ENCODE measurements at places on chromosomes 4 and X.
A peak's percentile ranks its signal among the peaks of the same experiment; 100 is the strongest.

GRCh38 chrX:18041656-18042055 lies 179.0 kb downstream of the BEND2 start:
- H3K27ac ChIP-seq, result no peak overlapping the region
- H3K27me3 ChIP-seq, result no peaks in the 10 kb centered on the region
- H3K4me1 ChIP-seq, result no peaks in the 10 kb centered on the region
- no peak for DNase-seq
- H3K36me3 ChIP-seq, result no peaks in the 10 kb centered on the region

DNA sequence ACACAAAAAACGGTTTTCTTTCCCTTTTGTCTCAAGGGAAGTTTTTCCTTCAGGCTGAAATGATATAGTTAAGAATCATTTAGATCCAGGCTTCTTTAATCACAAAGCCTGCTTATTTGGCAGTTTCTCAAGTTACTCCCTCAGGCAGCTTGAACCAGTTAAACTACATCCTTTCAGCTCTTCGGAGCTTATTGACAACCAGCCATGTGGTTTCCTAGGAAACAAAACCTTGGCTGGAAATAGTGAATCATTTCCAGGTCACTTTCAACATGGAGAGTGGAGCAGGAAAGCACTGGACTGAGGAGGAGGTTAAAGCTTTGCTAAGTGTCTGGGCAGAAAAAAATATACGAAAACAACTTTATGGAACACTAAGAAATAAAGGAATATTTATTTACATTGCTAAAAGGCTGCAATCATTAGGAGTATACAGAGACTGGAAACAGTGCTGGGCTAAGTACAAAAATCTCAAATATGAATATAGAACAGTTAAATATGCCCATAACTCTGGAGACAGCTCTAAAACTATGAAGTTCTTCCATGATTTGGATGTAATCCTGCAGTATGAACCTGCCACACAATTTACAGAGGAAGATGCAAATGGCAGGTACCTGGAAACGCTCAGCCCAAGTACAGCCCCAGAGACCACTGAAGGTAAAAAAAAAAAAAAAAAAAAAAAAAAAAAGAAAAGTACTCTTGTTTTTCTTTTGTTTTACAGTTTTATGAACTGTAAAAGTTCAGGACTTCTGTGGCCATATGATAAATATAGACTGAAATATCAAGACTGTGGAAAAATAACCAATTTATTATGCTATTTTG lies 23.2 kb upstream of the AASDH start:
- no peaks in the 10 kb centered on the region for H3K4me1 ChIP-seq
- no peak overlapping the region for H3K4me3 ChIP-seq
- no peak for DNase-seq

DNA sequence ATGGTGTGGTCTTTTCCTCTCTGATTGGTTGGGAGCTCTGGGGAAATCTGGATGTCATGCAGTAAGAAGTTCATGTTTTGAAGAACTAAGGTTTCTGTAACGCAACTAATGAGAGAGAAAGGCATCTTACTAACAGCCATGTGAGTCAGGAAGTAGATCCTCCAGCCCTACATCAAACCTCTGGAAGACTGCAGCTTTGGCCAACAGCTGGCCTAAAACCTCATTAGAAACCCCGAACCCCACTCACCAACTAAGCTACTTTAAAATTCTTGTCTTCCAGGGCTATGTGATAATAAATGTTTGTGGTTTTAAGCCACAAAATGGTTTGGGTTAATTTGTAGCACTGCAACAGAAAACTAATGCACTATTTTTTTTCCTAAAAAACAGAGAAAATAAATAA lies 549.0 kb upstream of the GRID2 start:
- DNase-seq, result no peak
- no peaks in the 10 kb centered on the region for H3K36me3 ChIP-seq
- H3K4me3 ChIP-seq, result no peak overlapping the region
- H3K4me1 ChIP-seq, result no peaks in the 10 kb centered on the region
- H3K27ac ChIP-seq, result no peak overlapping the region
- H3K27me3 ChIP-seq, result no peaks in the 10 kb centered on the region

- no peaks in the 10 kb centered on the region for H3K36me3 ChIP-seq
- peak within 1 kb of the TSS; percentile 99 for H3K27ac ChIP-seq
- H3K27me3 ChIP-seq, result no peaks in the 10 kb centered on the region
- H3K4me1 ChIP-seq, result peaks cover 11% of the 10 kb centered on the region
These were observed at the start of gene EOLA1 for GRCh38 chrX:149540621-149541520. TSS of gene EOLA1 (plus strand) at chrX:149541012. CDS start at chrX:149545631, 4,619 bp downstream.
